Stimulated activated CD8-positive, alpha-beta memory T cell treated with anti-CD3 and anti-CD28 coated beads, Interleukin-15, amount 100 ng/mL, for 4 hours (primary cell): ENCODE measurements at places on chromosomes 13 and 19.

- DNase-seq, result no peak
Measured at GRCh38 chr13:48741377-48741776, 87.6 kb downstream of the CYSLTR2 start.

GRCh38 chr19:47819858-47820257, 1.9 kb upstream of the CRX start:
- DNase-seq, result no peak

GRCh38 chr19:56838024-56838908, 2.3 kb downstream of the PEG3 start:
- DNase-seq, result no peak

DNA sequence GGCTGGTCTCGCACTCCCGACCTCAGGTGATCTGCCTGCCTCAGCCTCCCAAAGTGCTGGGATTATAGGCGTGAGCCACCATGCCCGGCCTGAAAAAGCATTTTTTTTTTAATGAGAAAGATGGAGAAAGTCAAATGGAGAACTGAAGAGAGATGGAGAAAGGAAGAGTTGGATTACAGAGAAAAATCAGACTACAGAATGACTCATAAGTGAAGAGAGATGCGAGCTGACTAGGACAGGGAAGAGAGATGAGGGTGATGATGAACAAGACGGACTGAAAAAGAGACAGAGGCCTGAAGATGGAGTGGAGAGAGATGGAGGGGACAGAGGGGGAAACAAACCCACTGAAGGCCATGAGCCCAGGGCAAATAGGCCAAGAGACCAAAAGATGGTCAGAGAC, 1.5 kb downstream of the DHX34 start:
- no peak for DNase-seq

DNA sequence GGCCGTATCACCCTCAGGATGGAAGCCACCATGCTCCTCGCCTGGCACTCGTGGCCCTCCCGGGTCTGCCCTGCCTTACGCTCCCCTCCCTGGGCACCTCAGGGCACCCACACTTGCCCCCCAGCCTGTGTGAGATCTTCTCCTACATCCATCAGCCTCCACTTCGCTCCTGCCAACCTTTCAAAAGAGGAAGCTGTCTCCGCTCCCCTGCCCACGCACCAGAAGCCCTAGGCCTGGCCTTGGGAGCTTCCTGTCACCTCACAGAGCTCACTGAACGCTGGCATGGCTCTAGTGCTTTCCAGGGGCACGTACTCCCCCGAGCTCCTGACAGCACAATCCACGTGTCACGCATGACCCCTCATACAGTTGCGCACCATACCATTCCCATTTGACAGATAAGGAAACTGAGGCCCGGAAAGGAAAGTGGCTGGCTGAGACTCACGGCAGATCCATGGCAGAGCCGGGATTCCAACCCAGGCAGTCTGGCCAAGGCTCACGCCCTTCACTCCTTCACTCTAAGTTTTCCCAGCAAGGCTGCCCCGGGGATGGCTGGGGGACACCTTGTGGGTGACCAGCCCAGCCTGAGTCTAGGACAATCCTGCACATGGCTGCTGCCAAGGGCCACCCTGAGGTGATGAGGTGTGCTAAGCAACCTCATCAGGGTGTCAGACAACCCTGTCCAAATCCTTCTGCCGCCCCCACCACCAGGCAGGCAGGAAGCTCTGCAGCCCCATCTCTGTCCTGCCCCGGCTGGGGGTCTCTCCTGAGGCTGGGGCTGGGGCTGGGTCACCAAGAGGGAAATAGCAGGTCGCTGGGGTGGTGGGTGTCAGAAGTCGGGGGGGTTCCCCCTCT, 19.3 kb downstream of the PPP1R12C start:
- DNase-seq, result no peak

GRCh38 chr13:93079294-93079693, 147.3 kb upstream of the GPC6 start:
- no peak for DNase-seq

GRCh38 chr13:62207388-62207787, 791.7 kb upstream of the PCDH20 start:
- DNase-seq, result no peak

DNA sequence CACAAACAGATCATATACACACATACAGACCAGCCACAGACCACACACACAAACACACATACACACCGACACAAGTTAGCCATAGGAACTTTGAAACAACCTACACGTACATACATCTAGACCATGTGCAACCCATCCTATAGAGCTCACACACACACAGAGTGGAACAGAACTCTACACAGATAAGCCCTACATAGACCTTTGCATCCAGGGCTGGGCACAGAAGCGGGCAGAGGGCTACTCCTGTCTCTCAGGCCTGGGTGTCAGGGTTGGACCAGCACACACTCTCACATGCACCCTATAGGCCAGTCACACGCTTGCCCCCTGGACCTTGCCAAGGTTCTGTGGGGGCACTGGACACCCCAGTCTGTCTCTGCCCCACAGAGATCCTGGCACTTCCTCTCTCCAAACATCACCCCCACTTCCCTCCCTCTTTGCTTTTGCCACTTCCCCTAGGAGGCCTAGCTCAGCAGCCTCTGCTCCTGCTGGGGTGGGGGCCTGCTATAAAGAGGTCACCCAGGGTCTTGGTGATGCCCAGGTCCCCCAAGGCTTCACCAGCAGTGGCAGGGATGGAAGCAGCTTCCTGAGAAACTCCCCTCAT, 5.8 kb upstream of the JUNB start:
- no peak for DNase-seq

DNA sequence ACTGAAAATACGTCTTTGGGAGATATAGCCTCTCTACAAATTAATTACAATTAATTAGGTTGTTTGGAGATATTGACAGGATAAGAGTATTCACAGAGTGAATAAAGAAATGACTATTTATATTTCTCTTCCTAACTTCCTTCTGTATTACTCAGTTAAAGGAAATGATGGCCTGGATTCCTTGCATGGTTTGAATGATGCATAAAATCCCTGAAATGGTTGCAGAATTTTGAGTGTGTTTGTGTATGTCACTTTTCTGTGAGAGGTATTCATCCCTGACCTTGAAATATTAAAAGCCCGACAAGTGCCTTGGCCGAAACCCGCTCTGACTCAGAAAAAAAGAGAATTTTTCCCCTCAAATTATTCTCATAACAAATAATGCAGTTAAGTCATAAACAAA, 90.0 kb downstream of the PDS5B start:
- no peak for DNase-seq

- no peak for DNase-seq
Measured at GRCh38 chr13:44894001-44894770, 95.1 kb downstream of the NUFIP1 start.

- no peak for DNase-seq
Measured at GRCh38 chr13:112680741-112681360, 9.0 kb upstream of the ATP11A start.

DNA sequence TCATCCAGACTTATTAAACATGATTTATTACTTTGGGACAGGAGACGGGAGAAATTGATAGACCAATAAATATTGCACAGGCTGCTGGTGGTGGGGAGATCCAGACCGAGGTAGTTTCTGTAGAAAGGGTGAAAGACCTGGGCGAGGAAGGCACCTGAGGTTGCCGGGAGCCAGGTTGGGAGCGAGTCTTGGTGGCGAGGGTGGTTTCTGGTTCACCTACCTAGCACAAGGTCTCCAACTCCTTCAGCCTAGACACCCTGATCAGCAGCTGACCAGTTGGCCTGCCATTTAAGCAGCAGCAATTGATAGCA, 7.0 kb downstream of the EMP3 start:
- no peak for DNase-seq

GRCh38 chr13:27055526-27055925, 116.1 kb downstream of the USP12 start:
- no peak for DNase-seq

- no peak for DNase-seq
Measured at GRCh38 chr19:3898426-3898825, 17.9 kb downstream of the ATCAY start.

DNA sequence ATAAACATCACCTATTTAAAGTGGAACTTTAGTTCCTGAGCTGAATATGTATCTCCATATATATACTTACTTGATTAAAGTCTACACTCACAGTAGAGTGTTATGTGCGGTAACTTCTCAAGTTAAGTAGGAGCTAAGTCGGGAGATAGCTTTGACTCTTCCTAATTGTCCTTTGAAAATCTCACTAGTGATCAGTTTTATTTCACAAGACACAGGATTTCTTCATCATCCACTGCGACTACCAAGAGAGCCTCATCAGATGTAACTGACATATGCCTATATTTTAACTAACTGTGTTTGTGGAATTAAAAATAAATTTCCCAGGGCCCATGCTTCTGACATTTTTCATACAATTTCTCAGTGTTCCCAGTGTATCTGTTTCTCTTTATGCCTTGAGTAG, 1664.0 kb downstream of the EFNB2 start:
- DNase-seq, result no peak

- DNase-seq, result no peak
Measured at GRCh38 chr13:42038661-42039456, 9.6 kb upstream of the DGKH start.

GRCh38 chr19:10335352-10335985, 2.1 kb upstream of the RAVER1 start:
- DNase-seq, result no peak

- no peak for DNase-seq
Measured at GRCh38 chr19:55087542-55087901, 11.9 kb downstream of the EPS8L1 start.

DNA sequence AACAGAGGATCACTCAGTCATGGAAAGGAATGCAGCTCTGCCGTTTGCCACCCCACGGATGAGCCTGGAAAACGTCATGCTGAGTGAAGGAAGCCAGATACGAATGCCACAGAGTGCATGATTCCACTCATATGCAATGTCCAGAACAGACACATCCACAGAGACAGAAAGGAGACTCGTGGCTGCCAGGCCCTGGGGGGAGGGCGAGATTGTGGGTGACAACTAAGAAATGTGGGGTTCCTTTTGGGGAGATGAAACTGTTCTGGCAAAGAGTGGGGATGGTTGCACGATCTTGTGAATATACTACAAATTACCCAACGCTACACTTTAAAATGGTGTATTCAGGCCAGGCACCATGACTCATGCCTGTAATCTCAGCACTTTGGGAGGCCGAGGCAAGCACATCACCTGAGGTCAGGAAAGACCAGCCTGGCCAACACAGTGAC, 27.2 kb upstream of the NAPA start:
- DNase-seq, result no peak

DNA sequence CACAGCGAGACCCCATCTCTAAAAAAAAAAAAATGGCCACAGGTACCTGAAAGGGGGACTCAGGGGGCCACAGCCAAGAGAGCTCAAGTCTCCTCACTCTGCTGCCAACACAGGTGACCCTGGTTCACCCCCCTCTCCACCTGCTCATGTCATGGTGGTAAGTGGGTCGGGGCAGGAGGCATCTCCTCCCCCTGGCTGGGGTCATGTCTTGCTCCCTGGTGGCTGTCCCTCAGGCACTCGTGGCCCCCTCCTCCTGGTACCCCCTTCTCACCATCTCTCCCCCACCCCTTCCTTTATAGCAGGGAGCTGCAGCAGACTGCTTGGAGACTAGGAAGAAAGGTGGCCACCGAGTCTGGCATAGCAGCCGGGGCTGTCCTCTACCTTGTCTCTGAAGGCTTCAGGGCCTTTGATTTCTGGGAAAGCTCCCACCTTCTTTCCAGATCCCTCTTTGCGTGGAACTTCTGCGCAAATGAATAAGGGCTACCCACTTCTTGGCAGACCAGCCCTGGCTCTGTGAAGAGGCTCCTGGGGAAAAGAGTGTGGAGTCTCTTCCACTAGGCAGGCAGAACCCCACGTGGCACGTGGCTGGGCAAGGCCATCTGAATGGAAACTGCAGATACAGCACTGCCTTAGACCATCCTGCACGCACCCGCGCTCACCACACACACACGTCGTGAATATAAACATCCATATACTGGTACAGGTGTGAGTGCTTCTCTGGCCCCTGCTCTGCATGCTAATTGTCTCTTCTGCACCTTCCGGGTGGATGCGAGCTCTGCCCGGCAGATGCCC, 20.1 kb upstream of the MIER2 start:
- no peak for DNase-seq

- no peak for DNase-seq
Measured at GRCh38 chr13:73822668-73823592, 311.3 kb downstream of the KLF12 start.

DNA sequence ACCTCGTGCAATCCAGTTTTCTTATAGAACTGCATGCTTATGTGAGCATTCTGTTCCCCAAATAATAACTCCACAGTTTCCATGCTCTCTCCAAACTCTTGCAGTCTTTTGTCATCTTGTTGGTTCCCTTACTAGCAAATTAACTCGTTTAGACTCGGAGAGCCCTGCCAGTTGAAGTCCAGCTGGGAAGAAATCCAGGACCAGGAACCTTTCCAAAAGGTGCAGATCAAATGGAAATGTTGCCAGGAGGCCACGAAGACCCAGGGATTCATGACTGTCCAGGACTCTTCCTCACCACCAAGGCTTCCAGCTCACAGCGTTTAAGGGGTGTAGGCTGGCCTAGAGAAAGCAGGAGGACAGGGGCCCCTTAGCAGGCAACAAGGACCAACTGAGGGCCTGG, 2.1 kb upstream of the TDRD12 start:
- no peak for DNase-seq

DNA sequence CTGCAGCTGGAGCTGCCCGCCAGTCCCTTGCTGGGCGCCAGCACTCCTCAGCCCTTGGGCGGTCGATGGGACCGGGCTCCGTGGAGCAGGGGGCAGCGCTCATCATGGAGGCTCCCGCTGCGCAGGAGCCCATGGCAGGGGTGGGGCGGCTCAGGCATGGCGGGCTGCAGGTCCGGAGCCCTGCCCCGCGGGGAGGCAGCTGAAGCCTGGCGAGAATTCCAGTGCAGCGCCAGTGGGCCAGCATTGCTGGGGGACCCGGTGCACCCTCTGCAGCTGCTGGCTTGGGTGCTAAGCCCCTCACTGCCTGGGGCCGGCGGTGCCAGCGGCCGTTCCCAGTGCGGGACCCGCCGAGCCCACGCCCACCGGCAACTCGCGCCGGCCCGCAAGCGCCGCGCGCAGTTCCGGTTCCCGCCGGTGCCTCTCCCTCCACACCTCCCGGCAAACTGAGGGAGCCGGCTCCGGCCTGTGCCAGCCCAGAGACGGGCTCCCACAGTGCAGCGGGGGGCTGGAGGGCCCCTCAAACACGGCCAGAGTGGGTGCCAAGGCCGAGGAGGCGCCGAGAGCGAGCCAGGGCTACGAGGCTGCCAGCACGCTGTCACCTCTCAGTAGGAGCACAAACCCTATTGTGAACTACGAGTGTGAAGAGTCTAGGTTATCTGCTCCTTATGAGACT, 687.1 kb downstream of the PCDH17 start:
- DNase-seq, result no peak

- no peak for DNase-seq
Measured at GRCh38 chr13:110055089-110055488, 251.9 kb downstream of the COL4A1 start.

- DNase-seq, result no peak
Measured at GRCh38 chr19:52274191-52274590, 4.8 kb downstream of the ZNF766 start.

GRCh38 chr13:114074671-114075315, 57.6 kb downstream of the RASA3 start:
- DNase-seq, result no peak

DNA sequence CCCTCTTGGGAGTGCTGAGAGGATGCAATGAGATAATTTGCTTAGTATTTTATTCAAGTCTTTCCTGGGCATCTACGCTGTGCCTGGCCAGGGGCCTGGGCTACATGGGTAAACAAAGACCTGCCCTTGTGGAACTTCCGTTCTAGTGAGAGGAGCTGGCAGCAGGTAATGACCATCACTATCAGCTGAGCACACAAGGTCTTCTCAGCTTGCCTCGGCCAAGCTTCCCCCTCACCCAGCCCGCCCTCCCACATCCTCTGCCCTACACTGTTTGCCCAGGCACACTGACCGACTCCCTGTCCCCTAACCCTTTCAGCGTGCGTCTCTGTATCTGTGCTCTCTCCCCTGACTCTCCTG, 8.6 kb upstream of the FKRP start:
- no peak for DNase-seq

- DNase-seq, result no peak
Measured at GRCh38 chr13:110607675-110608224, 7.6 kb upstream of the NAXD start.
